ENCODE measurements at places on chromosomes 2 and 18.

DNA sequence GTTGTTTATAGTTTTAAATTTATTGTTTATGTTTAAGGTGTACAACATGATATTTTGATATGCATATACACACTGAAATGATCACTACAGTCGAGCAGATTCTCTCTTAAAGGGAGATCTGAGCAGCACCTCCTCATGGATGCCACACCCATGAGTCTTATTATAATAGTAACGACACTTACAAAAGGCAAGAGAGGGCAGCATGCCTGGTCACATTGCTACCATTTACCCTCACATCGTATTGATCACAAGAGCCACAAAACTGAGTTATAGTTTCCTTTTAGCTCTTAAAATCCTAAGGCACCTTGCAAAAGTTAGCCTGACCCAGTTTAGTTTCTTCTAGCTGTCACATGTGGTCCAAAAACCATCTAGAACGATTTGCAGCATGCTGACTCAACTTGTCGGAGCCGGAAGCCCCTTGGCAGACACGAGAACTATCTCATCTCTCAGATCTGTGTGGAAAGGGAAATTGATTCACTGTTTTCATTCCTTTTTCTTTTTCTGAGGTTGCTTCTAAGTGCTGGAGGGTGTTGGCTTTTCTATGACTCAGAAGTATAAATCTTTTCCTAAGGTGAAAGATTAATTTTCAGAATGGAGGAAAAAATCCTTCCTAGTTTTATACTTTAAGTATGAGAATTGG, 85.3 kb downstream of the CDC42EP3 start:
- no peak for DNase-seq

DNA sequence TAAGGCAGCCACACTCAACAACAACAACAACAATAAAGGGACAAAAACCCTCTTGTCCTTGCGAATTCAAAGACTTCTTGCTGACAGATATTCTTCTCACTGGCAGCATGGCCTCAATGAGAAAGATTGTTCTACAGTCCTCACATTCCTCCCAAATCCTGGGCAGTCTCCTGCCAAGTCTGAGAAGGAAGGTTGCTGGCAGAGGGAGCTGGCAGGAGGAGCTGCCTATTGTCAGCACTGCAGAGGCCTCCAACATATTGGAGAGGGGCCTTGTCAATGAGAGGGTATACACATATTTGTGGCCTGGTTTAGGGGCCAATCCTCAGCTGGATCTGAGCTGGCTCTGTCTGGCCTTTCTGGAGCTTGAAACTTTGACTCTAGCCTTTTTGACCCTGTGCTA, 63.5 kb downstream of the LAMA3 start:
- DNase-seq, result no peak

DNA sequence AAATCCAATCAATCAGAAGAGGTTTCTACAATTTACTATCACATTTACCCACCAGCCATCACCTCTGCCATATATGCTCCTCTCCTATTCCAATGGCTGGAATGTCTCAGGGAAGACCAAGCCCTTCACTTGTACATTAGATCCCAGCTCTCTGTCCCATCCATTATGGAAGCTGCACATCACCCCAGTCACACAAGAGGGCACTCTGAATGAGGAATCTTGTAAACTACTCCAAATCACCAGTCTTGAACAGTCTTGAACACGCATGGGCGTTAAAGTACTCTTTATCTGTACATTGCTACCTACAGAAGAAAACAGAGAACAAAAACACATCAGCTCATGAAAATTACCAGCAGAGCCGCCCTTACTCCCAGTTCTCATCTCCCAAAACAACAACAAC, 38.7 kb downstream of the ZC3H8 start:
- DNase-seq, result no peak

DNA sequence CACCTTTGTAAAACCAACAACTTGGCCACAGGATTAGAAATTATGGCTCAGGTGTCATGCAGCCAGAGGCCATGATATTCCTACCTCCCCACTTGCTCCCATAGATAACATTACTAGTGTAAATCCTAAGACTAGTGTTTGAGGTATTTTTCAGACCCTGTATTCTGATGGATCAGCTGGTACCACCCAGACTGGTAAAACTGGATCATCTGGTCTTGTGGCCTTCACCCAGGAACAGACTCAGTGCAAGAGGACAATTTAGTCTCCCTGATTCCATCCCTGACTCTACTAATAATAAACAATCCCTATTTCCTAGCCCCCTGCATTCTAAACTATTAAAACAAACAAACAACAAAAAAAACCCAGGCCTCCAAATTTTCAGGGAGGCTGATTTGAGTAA, 121.0 kb downstream of the ALPK2 start:
- no peak for DNase-seq

DNA sequence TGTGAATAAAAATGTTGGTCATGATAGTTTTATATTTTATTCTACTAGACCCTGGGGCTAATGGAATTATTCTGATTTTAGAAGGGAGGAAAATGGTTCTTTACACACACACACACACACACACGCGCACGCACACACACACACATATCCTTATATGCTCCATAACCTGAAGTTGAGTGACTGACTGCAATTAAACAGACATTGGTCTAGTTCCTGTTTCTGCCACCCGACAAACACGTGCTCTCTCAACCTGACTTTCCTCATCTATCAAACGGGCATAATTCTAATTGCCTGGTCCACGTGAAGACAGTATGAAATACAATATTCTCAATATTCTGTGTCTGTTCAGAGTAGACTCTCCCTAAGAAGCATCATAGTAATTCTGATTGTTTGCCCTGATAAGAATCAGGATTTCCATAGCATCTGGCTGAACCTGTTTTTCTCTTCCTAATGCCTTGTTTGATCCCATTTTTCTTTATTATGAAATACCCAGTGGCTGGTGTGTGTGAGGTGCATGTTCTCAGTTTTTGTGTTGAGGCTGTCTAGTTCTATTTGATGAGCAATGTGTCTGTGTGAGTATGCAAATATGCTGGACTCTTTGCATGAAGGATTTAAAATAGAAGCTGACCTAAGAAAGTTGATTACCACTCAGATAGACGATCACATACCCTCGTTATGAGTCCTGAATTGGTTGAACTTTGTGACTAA, 51.0 kb downstream of the SETBP1 start:
- no peak for DNase-seq

GRCh38 chr2:73232403-73233153, 461 bp downstream of the PRADC1 start:
- DNase-seq, result no peak

DNA sequence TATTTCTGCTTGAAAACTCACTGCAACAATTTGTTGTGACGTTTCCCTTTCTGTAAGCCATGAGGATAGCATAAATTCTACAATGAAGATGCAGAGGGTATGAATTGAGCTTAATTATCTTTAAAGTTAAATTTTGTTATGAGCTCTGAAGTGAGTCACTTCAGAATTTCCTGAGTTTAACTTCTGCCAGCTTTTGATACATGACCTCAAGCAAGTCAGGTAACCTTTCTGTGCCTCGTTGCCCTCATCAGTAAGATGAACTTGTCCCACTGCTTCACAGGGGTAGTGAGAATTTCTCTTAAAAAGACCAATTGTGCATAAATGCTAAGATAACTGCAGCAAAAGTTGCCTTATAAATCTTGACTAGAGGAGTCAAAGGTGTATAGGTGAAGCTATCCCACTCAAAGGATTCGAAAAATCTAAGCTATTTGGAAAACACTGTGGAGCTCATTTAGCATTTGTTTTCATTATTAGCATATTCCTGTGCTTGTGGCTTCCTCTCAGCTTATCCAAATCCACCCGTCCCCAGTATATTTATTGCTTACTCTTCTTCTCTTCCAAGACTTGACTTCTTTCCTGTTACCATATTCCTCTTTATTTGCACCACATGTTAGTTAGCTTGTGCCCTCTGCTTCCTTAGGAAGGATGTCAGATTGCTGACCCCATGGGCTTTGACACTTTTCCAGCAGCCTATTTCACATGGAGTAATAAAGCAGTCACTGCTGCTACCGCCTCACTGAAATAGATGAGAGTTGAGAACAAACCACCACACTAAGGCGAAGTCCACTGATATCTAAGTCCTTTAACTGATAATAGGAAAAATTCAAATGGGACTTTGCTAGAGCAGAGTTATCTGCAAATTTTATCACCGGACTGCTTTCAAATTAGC, 428.6 kb downstream of the ERBB4 start:
- DNase-seq, result peak; percentile 35

GRCh38 chr2:162917626-162918025, 79.1 kb upstream of the KCNH7 start:
- no peak for DNase-seq

GRCh38 chr18:79987566-79987965, 797 bp downstream of the TXNL4A start:
- no peak for DNase-seq

DNA sequence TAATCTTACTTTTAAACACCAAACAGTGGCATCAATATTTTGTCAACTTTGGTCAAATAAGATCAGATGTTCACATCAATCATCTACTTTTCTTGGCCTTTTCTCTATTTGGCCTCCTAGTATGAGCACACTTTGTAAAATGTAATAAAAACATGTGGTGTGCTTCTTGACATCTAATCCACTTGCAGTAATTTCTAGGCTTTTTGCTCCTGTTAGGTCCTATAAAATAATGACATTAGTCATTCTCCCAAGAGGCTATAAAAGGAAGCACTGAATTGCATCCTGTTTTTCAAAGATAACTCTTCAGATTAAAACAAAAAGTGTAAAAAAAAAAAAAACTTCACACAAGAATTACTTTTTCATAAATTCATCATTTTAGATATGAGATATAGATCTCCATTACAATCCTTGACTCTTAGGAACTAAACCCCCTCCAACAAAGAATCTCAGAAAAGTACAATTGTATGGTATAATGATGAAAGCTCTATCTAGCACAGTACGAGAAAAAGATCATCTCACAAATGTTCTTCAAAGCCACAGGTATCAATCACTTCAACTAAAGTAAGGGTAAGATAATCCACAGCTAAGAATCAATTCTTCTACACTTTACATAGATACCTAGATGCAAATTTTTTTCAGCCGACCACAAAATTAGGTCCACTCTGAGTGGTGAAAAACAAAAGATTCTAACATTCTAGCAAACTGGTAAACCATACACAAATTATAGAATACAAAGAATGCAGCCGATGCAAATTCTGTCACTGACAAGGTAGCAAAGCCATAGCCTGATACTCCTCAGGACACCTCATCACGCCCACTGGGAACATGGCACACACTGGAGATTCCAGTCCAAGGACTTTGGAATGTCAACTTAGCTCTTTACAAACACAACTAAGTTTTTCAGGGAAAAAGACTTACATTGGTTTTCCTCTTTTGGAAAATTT, 2.7 kb downstream of the BCL2 start:
- no peak for DNase-seq

- DNase-seq, result no peak
These were observed 8.2 kb downstream of the RND3 start for GRCh38 chr2:150479075-150479915.

GRCh38 chr2:98893911-98894321, 42.1 kb downstream of the CRACDL start:
- DNase-seq, result no peak

DNA sequence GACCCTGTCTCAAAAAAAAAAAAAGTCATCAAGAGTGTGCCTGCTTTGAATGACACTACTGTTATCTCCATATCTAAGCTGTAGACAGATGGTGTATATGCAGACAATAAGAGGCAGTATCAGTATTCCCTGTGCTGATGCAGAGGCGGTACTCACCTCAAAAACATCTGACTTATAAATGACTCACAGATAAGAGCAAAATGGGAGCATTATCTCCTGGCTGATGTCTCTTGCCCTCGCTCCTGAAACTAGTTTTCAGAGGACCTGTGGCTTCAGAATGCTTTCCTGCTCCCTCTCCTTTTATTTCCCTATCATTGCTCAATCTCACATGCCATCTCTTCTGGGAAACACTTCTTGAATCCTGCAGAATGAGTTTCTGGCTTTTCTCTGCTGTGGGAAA, 289.6 kb downstream of the PTPRM start:
- no peak for DNase-seq

- DNase-seq, result no peak
These were observed 3.8 kb upstream of the ANKRD23 start for GRCh38 chr2:96847586-96847985.

DNA sequence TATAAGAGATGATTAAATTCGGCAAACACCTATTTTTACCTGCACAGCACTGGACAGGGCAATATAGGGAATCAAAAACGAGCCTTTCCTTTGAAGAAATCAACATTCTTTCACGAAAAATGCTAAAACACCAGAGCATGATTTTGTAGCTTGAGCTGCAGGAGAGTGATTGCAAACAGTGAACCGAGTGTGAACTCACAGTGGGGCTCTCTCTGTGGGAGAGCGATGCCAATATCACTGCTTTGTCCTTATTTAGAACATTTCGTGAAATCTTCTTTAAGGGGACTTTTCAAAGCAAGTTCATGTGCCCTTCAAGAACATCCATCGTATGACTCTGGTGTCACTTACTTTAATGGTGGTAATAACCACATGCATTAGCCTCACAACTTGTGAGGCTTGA, 238.8 kb downstream of the CD226 start:
- no peak for DNase-seq
